Hindlimb muscle (tissue), 1 donor: ENCODE measurements at places on chromosomes 4 and X.

GRCh38 chrX:69104756-69105434 is 60.4 kb downstream of the PJA1 start:
- no peak for DNase-seq

- no peak for DNase-seq
These were observed 99.9 kb upstream of the RAPGEF2 start for GRCh38 chr4:159002950-159003349.

DNA sequence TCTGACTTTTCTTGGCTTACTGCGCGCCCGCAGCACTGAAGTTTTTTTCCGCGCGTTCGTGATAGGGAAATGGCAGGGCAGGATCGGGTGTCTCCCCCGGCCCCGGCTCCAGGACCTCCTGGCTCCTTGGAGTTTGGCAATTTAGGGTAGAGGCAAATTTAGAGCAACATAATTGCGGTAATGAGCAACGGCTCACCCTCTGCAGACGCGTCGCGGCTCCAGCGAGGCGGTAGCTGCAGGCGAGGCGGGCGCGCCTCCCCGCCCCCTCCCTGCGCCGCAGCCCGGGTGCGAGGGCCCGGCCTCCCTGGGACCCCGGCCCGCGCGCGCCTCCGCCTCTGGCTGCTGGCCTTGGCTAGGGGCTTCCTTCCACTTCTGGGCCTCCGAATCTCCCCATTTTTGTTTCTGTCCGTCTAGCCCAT is 6.2 kb downstream of the MSX1 start:
- no peak for DNase-seq

DNA sequence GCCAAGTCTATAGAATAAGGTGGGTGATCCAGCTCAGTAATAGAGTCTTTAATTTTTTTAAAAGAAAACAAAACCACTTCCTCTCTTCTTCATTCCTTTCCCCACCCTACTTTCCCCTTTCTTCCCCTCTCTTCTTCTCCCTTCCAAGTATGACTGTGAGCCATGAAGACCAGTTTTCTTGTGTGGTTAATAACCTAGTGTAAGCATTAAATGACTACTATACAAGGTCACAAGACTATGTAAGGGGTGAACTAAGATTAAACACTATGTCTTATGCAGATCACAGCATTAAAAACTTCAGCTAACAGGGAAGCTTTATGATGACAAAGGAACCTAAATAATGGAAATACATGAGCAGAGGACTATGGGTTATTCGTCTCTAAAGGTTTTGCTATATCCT is 135.4 kb downstream of the GUCY2F start:
- no peak for DNase-seq

- no peak for DNase-seq
These were observed 168.9 kb downstream of the AMELX start for GRCh38 chrX:11462136-11462535.

GRCh38 chr4:158667651-158668198 is 4.0 kb downstream of the C4orf46 start:
- no peak for DNase-seq

DNA sequence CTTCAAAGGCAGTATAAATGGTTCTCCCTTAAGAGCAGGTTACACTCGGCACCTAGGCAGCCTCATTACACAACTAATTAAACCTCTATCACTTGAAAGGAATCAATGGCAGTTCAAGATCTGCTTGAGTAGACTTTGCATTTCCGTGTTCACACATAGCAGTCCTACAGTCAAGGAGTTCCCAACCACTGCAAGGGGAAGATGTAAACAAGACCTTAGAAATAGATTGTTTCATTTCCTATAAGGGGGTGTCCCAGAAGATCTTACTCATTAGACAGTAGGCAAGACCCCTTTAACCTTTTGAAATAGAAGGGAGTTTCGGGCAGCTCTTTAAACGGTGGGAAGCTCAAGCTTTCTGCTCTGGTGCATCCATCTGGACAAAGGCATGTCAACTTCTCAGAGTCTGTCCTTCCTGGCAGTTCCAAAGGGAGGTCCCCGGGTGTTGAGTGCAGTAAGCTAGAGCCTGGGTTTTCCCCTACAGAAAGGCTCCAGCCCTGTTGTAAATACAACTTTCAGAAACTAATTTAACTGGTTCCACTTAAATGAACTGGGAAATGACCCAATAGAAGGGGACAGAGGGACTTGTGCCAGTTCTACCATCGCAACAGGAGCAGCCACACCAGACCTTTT is 150.8 kb downstream of the RBMX2 start:
- DNase-seq: no peak

GRCh38 chr4:52198294-52198693 is 147.2 kb downstream of the SPATA18 start:
- DNase-seq: peak; percentile 75

DNA sequence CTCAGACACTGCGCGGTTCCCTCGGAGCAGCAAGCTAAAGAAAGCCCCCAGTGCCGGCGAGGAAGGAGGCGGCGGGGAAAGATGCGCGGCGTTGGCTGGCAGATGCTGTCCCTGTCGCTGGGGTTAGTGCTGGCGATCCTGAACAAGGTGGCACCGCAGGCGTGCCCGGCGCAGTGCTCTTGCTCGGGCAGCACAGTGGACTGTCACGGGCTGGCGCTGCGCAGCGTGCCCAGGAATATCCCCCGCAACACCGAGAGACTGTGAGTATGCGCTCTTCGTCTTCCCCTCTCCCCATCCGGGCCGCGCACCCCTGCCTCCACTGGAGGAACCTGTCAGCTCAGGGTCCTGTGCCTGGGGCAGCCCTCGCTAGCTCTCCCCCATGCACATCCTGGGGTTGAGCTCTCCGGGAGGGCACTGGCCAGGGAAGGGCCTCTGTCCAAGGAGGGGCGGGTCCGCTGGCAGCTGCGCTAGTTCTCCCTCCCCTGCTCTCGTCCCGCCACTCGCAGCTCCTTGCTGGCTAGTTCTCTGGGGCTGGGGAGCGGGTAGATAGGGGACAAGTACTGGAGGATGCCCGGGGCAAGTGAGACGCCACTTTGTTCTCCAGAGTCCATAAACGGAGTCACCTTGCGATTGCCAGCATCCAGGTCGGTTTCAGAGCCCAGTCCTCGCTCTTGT is 2.2 kb downstream of the SLIT2 start:
- peak; percentile 54 for DNase-seq

GRCh38 chr4:128565565-128566186 is 243.8 kb upstream of the JADE1 start:
- DNase-seq: no peak

DNA sequence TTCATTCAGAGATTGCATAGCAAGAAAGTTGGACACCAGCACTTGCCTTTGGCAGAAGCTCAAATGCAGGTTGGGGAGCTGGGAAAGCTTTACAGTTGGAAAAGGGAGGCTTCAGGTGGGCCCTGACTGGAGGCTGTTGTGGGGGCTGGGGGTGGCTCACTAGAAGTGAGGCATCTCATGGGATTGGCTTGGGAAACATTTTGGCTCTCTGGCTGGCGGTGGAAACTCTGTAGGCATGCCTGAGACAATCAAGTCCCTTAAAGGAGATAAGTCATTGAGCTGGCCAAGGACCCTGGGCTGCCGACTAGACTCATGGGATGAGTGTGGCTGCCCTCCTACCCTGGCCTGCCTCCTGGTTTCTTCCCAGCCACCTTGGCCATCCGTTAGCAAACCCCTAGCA is 31.4 kb upstream of the STS start:
- no peak for DNase-seq

GRCh38 chrX:40938423-40938822 is 146.8 kb upstream of the USP9X start:
- DNase-seq: no peak

- DNase-seq: no peak
These were observed 102.2 kb downstream of the OR13H1 start for GRCh38 chrX:131646106-131646505.

GRCh38 chrX:119158226-119158625 is 30.6 kb upstream of the KIAA1210 start:
- no peak for DNase-seq

DNA sequence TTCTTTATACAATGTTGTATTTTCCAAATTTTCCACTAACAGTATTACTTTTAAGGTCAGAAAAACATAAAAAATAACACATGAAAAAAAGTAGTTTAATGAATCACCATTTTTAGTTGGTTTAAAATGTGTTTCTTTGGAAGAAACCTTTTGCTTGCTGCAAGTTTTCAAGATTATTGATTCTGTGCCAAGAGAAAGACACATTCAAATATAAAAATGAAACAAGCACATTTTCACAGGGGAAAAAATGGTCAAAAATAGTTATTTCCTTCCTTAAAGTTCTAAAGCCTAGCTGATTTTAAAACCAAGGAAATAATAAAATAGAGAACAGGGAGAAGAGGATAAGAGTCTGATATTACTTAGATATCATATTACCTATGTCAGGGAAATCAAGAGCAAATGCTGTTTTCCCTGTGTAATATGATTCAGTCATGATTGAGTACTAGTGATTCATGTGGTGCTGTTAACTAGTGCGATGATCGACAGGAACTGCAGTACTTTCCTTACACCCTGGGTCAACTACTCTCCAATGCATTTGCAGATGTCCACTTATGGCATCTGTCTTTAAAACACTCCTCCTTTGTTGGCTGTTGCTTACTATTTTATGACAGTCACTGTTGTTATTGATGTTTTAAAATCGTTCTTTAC is 103.8 kb downstream of the CAMK2D start:
- DNase-seq: no peak

DNA sequence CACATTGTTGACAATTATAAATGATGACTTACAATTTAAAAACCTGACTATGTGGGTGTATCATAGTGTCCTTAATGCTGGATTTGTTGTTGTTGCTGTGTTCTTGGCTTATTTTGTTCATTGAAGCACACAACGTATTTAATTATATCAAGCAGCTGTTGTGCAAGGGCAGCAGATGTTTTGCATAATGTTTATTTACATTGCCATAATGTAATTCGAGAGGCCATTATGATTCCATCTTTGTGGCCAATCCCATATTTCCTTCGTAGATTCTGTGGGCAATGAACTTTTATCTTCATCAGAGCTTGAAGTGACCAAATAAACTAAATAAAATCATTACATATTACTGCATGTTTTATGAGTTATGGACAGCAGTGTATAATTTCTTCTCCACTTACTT is 422.6 kb upstream of the GALNTL6 start:
- DNase-seq: no peak

GRCh38 chrX:5236749-5237148 is 991.9 kb downstream of the NLGN4X start:
- DNase-seq: no peak

DNA sequence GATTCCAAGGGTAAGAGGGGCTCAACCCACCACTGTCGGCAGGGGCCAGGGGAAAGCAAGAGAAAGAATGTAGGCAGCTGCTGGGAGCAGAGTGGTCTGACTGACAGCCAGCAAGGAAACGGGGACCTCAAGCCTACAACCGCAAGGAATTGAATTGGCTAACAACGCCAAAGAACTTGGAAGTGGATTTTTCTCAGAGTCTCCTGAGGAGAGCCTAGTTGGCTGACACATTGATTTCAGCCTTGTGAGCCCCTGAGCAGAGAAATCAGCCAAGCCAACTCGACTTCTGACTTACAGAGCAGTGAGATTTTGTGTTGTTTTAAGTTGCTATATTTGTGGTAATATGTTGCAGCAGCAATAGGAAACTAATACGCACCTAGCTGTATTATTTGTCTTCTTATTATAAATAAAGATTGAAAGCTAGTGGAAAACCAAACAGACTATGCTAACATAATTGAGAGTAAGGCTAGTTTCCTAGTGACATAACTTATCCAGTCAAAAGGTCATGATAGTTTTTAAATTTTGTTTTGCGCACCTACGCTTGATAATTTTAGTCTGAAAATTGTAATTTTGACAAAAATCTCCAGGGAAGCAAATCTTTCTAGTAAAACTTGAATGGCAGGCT is 145.8 kb upstream of the HCCS start:
- DNase-seq: no peak

DNA sequence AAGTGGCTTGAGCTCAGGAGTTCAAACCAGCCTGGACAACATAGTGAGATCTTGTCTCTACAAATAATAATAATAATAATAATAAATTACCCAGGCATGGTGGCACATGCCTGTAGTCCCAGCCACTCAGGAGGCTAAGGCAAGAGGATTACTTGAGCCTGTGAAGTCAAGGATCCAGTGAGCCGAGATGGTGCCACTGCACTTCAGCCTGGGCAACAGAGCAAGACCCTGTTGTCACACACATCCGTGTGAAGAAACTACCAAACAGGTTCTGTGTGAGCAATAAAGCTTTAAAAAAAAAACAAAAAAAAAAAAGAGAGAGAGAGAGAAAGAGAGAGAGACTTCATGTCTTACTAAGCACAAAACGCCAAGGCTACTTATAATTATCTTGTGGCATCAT is 42.5 kb downstream of the ANOS1 start:
- DNase-seq: no peak

DNA sequence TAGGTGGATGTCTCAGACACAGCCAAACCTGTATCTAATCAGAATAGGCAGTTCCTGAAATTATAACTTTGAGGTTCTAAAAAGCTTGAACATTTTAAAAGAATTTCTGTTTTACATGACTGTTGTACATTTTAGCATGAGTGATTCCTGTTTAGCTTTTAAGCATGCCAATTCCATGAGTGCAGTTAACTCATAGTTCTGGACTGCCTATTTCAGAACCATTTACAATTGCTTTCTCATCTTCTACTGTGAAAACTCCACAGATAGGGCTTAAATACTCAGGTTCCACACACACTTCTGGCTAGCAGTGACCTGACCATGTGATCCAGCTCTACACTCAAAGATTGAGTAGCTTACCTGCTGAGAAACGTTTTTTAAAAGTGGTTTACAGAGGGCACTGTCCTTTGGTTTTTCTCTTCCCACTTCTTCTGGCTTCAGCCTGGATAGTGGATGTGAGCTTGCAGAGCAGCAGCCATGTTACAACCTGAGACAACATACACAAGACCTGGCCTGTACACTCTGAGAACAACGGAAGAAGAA is 280.8 kb downstream of the ANKRD50 start:
- DNase-seq: no peak

DNA sequence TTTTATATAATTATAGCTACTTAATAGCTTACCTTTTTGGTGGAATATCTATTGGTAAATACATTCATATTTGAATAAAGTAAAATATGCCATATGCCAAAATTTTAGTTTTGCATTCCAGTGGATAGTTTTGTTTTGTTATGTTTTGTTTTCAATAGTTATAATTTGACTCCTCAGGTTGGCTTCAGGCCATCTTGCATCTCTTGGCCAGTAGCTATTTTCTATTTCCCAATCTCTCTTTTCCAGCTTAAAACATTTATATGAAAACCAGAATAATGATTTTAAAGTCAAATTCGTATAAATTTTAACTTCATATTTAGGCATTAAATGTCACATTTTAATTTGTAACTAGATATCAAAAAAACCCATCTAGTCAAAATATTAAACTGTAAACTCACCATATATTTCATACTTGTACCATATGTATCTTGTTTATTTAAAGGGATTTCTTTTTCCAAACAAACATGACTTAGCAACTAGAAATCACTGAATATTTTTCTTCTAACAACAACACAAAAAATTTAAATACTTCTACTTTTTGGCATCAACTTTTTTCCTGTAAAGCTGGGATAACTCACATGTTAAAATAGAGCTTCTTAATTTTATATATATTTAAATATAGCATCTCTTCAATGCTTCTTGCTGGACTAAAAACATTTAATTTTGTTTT is 1209.6 kb downstream of the PCDH7 start:
- DNase-seq: peak; percentile 28

DNA sequence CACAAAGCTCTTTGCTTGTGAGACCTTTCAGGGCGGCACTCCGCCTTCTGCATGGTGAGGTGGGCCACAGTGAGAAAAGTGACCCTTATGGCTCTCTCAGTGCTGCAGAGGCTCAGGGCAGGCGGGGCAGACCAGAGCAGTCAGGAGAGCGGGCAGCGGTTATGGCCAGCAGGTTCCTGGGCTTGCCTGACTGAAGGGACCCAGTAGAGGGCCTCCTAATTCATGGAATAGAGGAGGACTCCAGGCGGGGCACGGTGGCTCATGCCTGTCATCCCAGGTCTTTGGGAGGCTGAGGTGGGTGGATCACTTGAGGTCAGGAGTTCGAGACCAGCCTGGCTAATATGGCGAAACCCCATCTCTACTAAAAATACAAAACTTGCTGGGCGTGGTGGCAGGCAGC is 91.4 kb downstream of the CLNK start:
- no peak for DNase-seq
